ENCODE measurements at places on chromosomes 11 and 22. TPM values are rescaled to one million over a fixed set of nuclear protein-coding genes. Genes with fewer than 3 reads are reported as not detected.

DNA sequence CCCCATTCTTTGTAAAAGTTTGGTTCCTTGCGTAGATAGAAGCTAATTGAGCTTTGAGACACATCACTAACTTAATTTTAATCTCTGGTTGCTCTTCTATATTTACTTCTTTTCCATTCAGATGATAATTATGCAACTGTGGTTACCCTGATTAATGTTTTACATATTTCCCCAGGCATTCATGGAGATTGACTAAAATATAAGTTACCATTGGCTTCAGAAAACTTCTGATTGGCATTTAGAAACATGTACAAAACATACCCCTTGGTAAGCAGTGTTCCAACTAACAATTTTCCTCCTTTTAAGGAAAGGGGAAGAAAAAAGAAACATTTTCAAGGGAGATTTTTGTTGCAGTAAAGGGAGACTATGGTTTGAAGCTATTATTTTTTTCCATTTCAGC, 43.9 kb downstream of the FAT3 start:
- DNase-seq: no peak

- no peak for DNase-seq
Observed at GRCh38 chr11:116172156-116172555, 600.6 kb downstream of the BUD13 start.

GRCh38 chr11:415640-416041, 842 bp upstream of the SIGIRR start:
- no peak for DNase-seq

- DNase-seq: no peak
Observed at GRCh38 chr22:16988257-16988656, 19.8 kb downstream of the GAB4 start.

DNA sequence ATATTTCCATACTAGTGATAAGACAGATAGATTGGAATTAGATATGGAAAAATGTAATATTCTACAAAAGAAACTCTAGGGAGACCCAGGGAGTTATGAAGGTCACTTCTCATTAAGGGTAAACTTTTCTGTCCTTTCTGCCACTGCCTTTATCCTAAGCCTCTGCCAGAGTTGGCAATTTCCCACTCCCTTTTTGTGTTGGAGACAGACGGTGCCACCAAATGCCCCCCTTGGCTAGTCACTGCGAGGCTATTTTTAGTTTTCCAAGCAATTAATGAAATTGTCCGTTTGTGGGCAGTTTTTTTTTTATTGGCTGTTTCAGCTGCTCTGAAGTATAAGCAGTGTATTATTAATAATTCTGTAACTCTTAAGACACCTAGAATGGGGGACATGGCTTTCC, 67.6 kb upstream of the TENM4 start:
- no peak for DNase-seq

RELA gene
- 33.8 TPM for total RNA-seq

All from left ventricle myocardium inferior (tissue), 1 donor.